ENCODE measurements at places on chromosomes 2 and 18.

DNA sequence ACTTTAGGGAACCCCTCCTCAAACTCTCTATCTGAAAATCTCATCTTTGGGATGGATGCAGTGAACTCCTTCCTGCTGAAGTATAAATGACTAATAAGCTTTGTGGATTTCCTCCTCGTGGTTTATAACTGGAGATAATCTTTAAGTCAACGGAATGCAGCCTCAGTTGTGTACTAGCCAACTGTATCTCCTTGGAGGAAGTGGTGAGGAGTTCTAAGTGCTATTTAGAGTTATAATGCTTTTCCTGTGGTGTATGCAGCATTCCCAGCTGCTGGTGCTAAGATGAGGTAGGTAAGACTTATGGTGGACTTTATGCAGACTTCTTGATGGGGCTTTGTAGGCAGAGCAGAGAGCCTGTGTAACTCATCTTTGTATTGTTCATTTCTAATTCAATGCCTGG, 90.9 kb downstream of the LYPD6B start:
- no peak for DNase-seq

DNA sequence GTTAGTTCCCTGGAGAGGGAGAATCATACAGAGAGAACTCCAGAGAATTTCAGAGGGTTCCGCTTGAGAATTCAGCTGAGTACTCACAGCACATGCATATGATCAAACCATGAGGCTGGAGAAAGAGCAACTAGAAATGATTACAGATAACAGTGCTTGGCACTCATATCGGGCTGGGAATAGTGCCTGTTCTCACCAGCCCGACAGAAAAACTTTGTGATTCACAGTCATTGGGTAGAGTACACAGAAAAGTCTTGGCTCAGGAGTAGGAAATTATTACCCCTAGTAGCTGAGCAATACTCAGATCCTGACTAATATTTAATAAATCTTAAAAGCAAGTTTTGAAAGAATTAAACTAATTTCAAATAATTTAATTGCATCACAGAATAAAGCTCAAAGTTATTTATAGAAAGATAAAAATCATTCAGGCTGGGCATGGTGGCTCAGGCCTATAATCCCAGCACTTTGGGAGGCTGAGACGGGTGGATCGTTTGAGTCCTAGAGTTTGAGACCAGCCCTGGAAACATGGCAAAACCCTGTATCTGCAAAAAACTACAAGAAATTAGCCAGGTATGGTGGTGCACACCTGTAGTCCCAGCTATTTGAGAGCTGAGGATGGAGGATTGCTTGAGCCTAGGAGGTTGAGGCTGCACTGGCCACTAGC, 6.8 kb downstream of the WDPCP start:
- no peak for DNase-seq

DNA sequence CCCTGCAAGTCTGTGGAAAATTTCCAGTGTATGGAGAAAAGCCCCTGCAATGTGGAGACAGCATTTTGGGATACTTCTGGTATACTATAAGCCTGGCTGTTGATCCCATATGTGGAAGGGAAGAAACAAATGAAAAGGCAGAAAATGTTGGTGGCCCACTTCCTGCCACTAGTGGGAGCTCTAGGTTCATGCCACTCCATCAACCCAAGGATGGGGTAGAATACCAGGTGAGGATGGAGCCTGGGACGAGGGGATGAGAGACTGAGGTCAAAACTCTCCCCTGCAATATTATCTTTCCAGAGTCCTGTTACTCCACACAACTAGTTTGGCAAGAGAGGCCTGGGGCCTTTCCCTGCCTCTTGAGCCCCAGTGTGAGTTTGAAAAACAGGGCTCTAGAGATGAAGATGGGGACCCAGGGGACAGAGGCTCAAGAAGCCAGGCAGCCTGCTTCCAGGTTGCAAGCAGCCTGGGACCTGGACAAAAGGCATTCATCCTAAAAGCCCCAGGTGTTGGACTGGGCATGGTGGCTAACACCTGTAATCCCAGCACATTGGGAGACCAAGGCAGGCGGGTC, 31.9 kb downstream of the BMP10 start:
- peak; percentile 52 for DNase-seq

DNA sequence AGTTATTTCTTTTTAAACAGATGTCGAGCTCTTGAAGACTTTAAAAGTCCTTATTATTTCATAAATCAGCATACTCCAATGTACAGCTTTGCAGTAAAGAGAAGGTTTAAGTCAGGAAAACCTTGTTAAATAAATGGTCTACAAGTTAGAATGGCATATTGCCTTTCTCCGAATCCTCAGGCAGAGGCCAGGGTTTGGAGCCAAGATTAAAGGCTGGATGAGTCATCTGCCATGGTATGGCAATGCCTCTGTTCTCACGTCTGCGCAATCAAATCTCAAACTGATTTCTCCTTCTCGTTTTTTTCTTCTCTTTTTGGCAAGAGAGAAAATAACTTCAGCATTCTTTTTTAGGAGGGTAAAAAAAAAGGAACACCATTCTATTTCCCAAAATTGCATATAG, 5.6 kb upstream of the KCNJ3 start:
- no peak for DNase-seq

DNA sequence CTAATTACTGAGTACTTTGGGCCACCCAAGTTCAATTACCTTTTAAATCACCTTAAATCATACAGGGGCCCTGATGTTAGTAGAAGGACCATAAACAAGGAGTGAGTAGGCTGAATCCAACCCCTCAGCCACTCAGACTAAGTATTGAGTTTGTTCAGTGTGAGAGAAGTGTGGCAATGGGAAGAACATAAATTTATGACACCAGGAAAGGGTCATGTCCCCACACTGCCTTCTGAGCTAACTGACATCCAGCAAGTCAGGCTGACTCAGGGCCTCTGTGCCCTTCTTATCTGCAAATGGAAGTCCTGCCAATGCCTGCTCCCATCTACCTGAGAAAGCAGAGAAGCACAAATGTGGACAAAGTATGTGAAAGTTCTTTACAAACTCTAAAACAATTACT, 12.9 kb downstream of the PLEKHM3 start:
- no peak for DNase-seq

GRCh38 chr2:236538242-236538641, 31.4 kb upstream of the ACKR3 start:
- DNase-seq = peak; percentile 53

DNA sequence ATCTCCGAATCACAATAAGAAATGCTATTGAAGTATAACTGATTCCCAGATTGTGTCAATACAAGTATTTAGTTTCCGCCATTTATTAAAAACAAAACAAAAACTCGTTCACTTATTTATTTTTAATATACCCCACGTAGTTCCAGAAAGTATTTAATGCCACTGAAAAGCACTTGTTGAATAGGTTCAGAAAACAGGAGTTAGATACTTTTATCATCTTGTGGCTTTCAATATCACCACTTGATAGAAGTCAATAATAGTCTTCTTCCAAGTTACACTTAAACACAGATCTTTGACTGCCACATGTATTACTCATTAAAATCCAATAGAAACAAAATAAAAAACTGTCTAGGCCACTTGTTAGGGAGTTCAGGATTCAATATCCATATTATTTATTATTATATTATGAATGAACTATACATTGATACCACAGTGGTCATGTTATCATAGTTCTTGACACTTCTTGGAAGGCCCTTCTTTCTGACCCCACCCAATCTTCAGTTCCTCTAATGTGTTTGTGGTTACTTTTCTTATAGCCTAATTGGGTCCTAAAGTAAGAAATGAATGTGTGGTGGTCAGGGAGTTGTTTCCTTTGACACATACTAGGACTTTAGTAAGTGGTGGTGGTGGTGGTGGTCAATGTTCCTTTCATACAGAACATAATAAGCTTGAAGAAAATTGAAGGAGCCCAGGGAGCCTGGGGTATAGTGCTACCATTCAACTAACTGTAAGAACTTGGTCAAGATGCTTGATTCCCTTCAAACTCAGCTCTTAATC, 221.3 kb upstream of the ITGA4 start:
- DNase-seq = no peak

GRCh38 chr2:86193901-86194567, 1.2 kb downstream of the IMMT start:
- no peak for DNase-seq

- no peak for DNase-seq
Measured at GRCh38 chr2:234671716-234672115, 174.8 kb upstream of the ARL4C start.

DNA sequence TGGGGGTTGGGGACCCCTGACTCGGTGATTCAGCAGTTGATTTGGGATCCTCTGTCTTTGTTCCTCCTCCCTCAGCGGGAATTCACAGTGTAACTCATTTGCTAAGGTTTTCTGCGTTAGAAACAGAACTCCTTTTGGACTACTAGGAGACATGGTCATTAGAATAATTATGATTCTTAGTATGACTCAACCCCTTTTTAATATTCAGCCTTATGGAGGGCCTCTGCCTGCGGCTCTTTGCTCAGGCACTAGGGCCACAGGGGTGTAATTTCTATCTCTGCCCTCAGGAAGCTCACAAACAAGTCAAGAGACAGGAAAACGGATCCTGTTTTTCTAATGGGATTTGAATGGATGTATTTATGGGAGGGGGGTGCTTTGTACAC, 117.4 kb downstream of the SPTBN1 start:
- no peak for DNase-seq

GRCh38 chr2:59932341-59932740, 621.1 kb downstream of the BCL11A start:
- DNase-seq = no peak

DNA sequence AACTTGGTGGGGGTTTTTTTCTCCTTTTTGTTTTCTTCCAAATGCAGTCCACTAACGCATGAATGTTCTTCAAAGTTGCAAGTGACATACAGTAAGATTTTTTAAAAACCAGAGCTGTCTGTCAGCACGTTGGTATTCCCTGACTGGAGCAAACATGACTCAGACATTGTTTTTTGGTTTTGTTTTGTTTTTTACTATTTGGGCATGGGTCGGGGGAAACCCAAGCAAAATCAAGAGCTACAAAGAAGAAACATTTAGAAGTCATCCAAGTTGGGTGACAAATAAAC, 726 bp upstream of the CCDC88A start:
- DNase-seq = no peak

- DNase-seq = no peak
Measured at GRCh38 chr2:10471046-10471571, 23.0 kb upstream of the ODC1 start.

- no peak for DNase-seq
Measured at GRCh38 chr2:144078802-144079724, 440.9 kb downstream of the ZEB2 start.

GRCh38 chr2:88857951-88858411, 166.5 kb downstream of the RPIA start:
- DNase-seq = no peak

GRCh38 chr2:143946436-143947391, 573.2 kb downstream of the ZEB2 start:
- no peak for DNase-seq

DNA sequence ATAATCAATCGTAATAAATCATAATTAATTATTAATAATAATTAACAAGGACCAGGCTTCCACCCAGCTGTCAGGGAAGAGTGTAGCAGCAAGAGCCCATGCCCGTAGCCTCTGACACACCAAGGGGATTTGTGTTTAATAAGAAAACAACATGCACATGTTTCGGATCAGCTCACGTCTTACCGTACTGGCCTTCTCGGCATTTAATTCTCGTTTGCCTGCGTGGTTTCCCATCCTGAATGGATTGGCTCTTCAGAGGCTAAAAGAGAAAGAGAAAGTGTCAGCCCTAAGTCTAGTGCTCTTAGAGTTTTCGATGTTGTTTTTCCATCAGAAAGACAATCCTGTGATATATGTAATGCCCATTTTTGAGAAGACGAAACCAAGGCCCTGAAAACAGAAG, 27.6 kb downstream of the MBP start:
- no peak for DNase-seq

GRCh38 chr18:22047485-22047884, 121.9 kb upstream of the GATA6 start:
- DNase-seq = no peak

DNA sequence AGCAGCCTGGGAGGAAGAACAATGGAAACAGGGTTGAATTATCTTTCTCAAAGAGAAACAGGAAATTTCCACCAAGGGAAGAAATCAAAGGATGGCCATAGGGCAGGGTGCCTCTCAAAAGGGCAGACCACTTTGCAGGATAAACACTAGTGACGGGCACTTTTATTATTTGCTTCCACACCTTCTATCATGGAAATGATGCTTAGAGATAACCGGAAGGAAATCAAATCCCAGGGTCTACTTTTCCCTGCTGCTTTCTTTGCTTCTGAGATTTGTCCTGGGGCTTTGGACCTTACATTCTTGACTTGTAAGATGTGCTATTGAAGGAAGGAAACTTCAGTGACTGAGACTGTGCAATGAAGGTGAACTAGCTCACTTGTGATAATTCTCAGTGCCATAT, 1.1 kb upstream of the SCN9A start:
- no peak for DNase-seq

DNA sequence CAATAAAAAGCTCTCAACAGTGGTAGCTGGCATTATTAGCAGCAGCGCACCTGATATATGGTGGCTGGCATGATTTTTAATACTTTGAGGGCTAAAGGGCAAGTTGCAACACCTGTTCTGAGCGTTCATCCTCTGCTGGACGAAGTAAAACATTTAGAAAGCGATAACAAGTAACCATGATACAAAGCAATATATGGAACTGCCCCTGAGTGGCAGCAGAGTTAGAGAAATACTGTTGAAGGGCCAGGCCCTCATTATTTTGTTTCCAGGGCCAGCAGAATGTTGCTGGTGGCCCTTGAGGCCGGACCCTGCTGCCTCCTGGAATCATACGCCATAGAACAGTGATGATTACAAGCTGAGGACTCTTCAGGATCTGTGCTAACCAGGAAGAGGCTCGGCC, 47.8 kb downstream of the ARHGEF4 start:
- DNase-seq = no peak

- no peak for DNase-seq
Measured at GRCh38 chr18:13447621-13448334, 229.2 kb downstream of the LDLRAD4 start.

- DNase-seq = no peak
Measured at GRCh38 chr2:183564726-183565125, 440.5 kb downstream of the NUP35 start.

GRCh38 chr2:184692141-184692734, 93.9 kb downstream of the ZNF804A start:
- DNase-seq = no peak

DNA sequence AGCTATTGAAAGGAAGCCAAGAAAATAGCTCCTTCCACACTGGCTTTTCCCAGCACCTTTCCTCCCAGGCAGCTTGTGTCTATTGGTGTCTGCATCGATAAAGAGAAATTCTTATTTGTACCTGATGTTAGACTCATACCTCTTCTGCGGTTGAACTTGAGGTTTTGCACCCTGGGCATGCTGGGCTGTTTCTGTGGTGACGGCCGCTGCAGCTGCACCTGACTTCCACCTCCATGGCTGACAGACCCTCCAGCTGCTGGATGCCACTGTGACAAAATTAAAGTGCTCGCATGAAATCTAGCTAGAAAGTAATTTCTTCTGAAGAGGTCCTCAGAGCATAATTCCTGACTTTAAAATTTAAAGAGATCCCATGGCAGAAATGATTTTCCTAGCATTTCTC, 6.6 kb downstream of the FECH start:
- no peak for DNase-seq

DNA sequence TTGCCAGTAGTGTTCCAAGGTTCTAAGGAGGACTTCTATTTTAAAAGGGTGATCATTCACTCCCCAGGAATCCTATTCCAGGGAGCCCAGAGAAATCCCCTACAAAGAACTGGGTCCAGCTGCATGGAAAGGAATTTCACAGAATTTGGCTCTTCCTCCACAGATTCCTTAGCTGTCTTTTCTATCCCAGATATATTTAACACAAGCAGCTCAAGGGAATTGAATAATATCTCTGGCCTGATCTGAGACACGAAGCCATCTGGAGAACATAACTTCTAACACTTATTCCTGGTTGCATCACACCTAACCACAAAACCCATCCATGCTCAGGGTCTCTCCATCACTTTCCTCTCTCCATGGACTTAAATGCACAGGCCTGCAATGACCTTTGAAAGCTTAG, 306.7 kb upstream of the ACVR2A start:
- no peak for DNase-seq

Data from stimulated activated CD8-positive, alpha-beta memory T cell treated with anti-CD3 and anti-CD28 coated beads, Interleukin-4, amount 100 ng/mL, for 48 hours (primary cell).